ENCODE measurements at places on chromosomes 7 and 10.

GRCh38 chr7:33076737-33077136 is 14.2 kb upstream of the NT5C3A start:
- no peak for DNase-seq

- DNase-seq, result no peak
Observed at GRCh38 chr10:77074104-77074624, 563.4 kb downstream of the KCNMA1 start.

DNA sequence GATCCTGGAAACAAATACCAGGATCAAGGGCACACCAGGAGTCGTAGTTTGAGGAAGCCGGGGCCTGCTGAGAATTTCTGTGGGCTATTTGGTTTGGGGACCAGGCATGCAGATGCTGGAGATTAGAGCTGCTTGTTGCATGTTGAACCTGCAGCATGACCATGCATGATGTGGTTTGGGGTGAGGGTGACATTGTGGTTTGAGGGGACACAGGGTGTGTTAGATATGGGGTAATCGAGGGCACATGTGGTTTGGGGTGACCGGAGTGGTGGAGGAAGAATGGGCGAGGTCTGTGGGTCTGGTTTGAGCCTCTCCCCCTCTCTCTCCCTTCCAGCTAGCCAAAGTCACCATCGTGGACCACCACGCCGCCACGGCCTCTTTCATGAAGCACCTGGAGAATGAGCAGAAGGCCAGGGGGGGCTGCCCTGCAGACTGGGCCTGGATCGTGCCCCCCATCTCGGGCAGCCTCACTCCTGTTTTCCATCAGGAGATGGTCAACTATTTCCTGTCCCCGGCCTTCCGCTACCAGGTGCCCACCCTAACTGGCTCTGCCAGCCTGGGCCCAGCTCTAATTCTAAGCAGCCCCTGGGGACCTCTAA is 10.2 kb downstream of the NOS3 start:
- no peak for DNase-seq

DNA sequence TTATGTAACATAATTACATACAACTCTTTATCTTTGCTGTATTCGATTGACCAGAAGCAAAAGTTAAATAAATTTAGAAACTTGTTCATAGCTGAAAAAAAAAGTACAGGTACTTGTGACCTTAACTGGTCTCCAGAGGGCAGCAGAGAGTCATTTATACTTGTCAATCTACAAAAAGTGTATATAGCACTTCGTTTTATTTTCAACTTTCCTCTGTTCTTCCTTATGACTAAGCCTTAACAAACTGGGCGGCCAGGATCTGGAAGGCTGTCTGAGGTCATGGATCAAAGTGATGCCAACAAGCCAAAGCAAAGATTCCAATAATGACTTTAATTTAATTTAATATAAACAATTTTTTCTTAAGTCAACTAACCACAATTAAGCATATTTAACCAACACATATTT is 29.8 kb downstream of the C10orf67 start:
- peak; percentile 57 for DNase-seq

GRCh38 chr7:13641714-13642113 is 347.8 kb downstream of the ETV1 start:
- no peak for DNase-seq

GRCh38 chr7:19248681-19249080 is 103.5 kb upstream of the FERD3L start:
- no peak for DNase-seq

- no peak for DNase-seq
Observed at GRCh38 chr7:139782932-139783331, 5.1 kb upstream of the HIPK2 start.

- DNase-seq, result no peak
Observed at GRCh38 chr7:109246330-109247077, 676.8 kb downstream of the DNAJB9 start.

DNA sequence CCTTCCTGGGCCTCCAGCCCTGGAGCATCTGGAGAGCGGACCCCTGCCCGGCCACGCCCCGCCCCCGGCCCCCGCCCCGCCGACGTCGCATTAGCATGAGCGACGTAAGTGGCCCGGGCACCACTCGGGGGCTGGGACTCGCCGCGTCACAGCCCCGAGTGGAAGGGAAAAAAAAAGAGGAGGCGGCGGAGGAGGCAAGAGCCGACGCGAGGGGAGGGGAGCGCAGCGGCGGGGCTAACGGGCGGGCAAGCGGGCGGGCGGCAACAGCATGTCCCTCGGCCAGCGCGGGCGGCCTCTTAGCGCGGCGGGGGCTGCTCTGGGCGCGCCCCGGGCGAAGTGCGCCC is at the start of gene SLC18A3:
Gene SLC18A3 (plus strand): TSS at position 197 of the 344 bp plus-strand sequence. CDS start 431 bp downstream, outside the sequence.
- DNase-seq, result no peak

GRCh38 chr7:80885757-80886156 is 33.1 kb downstream of the SEMA3C start:
- DNase-seq, result no peak

- DNase-seq, result no peak
Observed at GRCh38 chr10:33279811-33280602, 54.5 kb downstream of the NRP1 start.
